Stimulated activated CD4-positive, alpha-beta T cell treated with anti-CD3 and anti-CD28 coated beads, Interleukin-12 subunit alpha, Interleukin-12 subunit beta, amount 100 ng/mL, for 48 hours (primary cell): ENCODE measurements at places on chromosomes 13 and 19.

- DNase-seq, result no peak
Measured at GRCh38 chr13:23730251-23730650, 158.9 kb downstream of the MIPEP start.

GRCh38 chr19:57106722-57107235, 13.0 kb upstream of the USP29 start:
- no peak for DNase-seq

DNA sequence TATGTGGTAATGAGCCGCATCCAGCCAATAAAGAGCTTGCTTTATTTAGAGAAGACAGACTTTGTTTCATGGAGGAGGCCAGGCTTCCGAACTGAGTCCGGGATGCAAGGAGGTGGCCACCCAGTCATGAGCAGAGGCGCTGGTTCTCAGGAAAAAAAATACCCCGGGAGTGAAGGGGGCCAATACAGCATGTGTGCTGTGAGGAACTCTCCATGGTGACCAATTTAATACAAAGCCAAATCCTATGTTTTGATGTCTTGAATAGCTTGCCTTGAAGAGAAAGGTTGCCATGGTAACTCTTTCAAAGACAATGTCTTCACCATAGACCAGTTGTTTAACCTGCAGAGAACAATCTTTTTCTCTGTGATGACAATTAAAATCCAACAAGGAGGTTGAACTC, 43.4 kb upstream of the PDCD5 start:
- DNase-seq, result no peak

DNA sequence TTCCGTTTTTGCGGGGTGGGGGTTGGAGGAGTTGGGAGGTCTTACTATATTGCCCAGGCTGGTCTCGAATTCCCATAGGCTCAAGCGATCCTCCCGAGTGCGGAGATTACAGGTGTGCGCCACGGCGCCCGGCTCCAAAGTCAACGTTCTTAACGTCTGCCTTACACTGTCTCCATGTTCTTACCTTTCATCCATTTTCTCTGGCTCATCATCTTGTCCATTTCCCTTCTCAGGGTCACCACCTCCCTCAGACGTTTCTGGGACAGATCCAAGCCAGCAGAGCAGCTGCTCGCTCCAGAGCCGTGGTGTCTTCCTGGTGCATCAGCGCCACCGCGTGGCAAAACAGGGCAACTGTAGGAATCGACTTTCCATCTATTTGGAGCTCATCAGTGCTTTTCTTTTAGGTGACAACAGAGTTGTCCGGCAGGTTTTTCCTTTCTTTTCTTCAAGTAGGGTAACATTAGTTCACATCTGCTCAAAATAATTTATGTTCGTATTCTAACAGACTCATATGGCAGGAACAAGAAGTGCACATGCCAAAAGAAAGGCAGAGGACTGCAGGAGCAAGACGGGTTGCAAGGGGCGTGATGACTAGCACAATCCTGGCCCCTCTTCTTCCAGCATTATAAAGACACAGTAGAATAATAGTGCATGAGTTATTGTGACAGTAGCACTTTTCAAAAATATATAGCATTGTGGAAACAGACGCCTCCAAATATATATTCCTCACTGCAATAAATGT, 103.1 kb upstream of the ABCC4 start:
- peak; percentile 69 for DNase-seq
